ENCODE measurements at places on chromosomes 5 and 9.

GRCh38 chr9:18396102-18396728 is 77.7 kb upstream of the ADAMTSL1 start:
- no peak for DNase-seq

- DNase-seq = no peak
These were observed 242.9 kb downstream of the MARCHF11 start for GRCh38 chr5:15936505-15937245.

DNA sequence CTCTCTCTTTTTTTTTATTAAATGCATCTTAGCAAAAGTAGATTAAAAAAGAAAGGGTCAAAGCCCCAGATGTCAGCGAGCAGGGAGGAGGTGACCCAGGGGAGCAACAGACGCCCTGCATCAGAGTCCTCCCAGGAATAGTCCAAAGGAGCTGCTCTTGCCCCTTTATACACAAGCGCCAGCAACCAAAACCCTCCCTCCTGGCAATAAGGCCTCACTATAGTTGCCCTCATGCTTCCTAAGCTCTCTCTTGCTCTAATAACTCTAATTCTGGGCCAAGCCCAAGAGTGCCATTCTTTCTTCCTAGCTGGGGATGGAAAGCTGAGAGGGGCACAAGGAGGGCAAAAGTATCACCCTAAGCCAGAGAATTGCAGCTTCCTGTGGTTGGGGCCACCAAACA is 26.3 kb downstream of the PCDHGC5 start:
- DNase-seq = no peak

GRCh38 chr9:17906841-17907778 is 328.2 kb downstream of the SH3GL2 start:
- no peak for DNase-seq

GRCh38 chr9:121807069-121807822 is 155.8 kb downstream of the DAB2IP start:
- DNase-seq = no peak

GRCh38 chr5:172942556-172942955 is 16.7 kb upstream of the RPL26L1 start:
- no peak for DNase-seq

- no peak for DNase-seq
These were observed 94.6 kb downstream of the KDM4C start for GRCh38 chr9:6852243-6852963.

- DNase-seq = no peak
These were observed 89.6 kb downstream of the TAF11L14 start for GRCh38 chr5:17723876-17724275.

Data from stimulated activated CD8-positive, alpha-beta memory T cell treated with anti-CD3 and anti-CD28 coated beads, Interleukin-2, amount 100 ng/mL, for 1 hour (primary cell).